ENCODE measurements at places on chromosomes 3 and 15.

DNA sequence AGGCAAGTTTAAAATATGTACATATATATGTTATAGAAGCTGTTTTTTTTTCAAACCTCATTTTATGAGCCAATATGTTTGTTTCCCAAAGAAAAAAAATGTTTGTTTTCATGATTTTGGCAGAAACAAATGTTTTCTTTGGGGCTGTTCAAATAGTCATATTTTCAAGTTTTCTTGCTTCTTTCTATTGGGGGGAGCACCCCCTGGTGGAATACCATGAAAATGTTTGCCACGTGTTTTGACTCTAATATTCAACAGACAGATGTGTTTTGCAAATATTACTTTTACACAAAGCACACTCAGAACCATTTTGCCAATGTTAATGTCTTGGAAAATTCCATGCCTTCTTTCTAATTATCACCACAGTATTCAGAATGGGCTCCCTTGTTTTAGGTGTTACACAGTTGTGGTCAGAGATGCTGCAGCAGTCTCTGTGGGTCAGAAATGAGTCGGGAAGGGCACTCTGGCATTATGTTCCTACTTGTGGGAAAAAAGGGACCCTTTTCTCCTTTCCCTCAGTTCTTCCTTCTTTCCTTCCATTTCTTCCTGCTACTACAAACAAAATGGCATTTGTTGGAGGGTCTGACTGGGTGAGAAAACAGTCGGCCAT lies 817.0 kb downstream of the TUSC7 start:
- DNase-seq, result no peak

DNA sequence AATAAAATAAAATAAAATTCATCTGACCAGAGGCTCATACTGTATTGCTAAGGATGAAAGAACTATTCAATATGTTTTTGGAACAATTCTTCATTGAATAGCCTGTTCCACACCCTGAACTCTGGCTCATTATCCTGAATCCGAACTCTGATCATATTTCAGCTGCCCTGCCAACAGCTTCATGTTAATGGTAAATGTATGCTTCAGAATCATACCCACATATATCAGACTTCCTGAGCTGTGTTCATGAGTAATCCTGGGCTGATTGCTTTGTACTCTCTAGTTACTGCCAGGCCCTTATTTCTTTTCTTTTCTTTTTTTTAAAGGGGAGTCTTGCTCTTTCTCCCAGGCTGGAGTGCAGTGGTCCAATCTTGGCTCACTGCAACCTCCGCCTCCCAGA lies 11.8 kb downstream of the INO80 start:
- DNase-seq, result peak; percentile 25

GRCh38 chr3:56694867-56695683 lies 12.0 kb upstream of the TASOR start:
- DNase-seq, result no peak

DNA sequence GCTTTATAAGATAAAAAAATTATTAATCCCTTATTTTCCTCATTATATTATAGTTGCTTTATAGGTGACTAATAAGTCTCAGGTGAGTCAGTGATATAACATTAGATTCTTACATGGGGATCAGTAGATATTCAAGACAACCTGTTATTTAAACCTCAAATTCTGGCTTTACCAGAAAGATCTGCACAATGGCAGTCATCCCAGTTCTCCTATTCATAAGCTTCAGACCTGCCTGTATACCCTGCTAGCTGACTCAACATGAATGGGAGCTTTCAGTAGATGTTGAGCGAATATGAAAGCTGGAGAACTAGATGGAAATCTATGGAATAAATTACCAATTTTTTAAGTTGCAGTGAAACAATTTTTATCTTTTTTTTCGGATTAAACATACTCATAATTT lies 20.5 kb upstream of the CCDC54 start:
- no peak for DNase-seq

- no peak for DNase-seq
Measured at GRCh38 chr15:67100801-67101581, 35.6 kb downstream of the SMAD3 start.

GRCh38 chr3:197256836-197257444 lies 41.5 kb downstream of the DLG1 start:
- peak; percentile 11 for DNase-seq

GRCh38 chr15:31228011-31228484 lies 98.6 kb upstream of the KLF13 start:
- DNase-seq, result no peak

- peak; percentile 60 for DNase-seq
Measured at GRCh38 chr3:4988983-4989834, 10.0 kb downstream of the BHLHE40 start.

- DNase-seq, result no peak
Measured at GRCh38 chr15:69412274-69412673, 1.9 kb upstream of the KIF23 start.

- DNase-seq, result no peak
Measured at GRCh38 chr15:62933386-62933785, 109.2 kb upstream of the TPM1 start.

GRCh38 chr3:49119036-49119435 lies 1.6 kb downstream of the USP19 start:
- peak; percentile 47 for DNase-seq

DNA sequence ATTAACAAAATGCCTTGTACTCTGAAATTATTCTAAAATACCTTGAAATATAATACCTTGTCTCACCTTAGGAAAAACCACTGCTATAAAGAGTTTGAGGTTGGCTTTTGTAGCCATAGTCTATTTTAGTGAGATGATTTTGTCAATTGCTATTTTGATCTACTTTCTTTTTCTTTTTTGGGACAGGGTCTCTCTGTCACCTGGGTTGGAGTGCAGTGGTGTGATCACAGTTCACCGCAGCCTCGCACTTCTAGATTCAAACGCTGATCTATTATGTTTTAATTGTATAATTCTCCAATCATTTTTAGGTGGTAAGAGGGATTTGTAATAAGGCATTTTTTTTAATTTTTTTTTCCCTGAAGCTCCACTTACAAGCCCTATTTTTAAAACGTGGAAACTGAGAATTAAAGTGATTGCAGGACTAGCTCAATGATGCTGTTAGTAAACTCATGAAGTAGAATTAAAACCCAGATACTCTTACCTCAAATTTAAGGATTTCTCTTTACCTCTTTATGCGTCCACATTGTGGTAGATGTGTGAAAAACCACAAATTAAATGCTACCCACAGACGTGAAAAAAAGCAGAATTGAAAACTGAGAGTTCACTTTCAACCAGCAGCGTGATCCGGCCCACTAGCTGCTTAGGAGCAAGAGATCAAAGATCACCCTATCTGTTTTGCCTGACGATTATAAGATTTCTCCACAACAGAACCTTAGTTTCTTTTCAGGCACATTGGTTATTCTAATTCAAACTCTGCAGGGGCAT lies 384.2 kb downstream of the CGGBP1 start:
- DNase-seq, result no peak

DNA sequence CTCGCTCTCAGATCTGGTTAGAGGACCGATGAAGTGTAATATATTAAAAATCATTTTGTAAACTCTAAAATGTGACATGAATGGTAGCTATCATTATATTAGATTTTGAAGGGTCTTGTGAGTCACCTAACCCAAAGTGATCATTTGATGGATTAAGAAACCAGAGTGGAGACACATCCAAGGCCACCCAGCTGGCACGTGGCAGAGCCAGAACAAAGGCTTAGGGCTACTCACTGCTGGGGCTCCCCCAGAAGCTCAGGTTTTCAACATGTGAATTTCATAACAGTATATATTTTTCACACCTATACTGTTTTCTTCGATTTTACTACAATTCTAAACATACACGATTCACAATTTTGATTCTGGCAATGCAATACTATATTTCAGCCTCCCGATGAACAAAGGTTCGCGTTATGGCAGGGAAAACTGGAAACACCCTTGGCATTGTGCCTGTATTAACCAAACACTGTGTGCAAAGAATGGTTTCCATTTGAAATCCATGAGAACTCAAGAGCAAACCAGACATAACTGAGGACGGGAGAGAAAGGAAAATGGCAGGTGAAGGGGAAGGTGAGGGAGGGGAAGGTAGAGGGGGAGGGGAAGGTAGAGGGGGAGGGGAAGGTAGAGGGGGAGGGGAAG lies 88.9 kb downstream of the ADAMTS17 start:
- DNase-seq, result no peak

- no peak for DNase-seq
Measured at GRCh38 chr3:8546609-8547008, 45.0 kb downstream of the LMCD1 start.

DNA sequence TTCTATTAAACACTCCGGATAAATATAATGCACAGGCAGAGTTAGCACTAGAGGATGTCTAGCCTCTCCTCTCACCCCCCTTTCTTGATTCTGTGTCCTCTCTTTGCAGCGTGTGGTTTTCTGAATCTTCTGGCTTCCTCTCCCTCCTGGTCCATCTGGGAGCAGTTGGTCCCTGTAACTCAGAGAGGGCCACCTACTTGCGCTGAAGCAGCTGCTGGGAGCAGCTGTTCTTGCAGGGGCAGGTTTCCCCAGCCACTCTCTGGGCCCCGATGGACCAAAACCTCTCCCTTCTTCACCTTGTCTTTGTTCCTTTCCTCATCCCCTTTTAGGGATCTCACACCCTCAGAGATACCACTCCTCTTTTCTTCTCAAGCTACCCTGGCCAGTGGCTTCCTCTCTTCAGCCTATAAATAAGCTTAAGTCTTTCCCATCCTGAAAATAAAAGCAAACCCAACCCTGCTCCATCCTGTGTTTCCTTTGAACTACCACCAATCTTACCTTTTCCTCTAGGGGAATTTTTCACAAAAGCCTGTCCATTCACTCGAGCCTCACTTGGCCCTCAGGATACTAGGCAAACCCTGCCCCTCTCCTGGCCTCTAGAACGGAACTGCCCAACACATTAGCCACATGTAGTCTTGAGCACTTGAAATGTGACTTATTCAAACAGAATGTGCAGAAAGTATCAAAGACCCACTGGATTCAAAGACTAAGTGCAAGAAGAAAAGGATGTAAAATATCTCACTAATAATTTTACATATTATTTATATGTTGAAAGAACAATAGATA lies 59.7 kb downstream of the STARD5 start:
- DNase-seq, result no peak

DNA sequence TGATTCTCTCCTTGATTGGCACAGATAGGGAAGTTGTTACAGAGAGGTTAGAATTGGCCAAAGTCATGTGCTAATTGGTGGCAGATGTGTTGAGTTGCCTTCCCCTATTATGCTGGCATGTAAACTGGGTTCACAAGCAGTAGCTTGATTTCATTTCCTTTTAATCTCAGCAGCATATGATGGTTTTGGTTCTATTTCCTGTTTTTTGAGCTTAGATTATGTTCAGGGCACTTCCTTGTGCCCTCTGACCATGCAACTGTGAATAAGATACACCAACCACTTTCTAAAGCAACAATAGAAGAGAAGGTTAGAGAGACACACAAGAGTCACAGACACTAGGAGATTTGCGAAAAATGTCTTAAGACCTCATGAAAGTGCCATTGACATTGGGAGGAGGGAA lies 16.5 kb downstream of the HPS3 start:
- DNase-seq, result no peak

- DNase-seq, result no peak
Measured at GRCh38 chr15:85097725-85098124, 116.1 kb downstream of the PDE8A start.

DNA sequence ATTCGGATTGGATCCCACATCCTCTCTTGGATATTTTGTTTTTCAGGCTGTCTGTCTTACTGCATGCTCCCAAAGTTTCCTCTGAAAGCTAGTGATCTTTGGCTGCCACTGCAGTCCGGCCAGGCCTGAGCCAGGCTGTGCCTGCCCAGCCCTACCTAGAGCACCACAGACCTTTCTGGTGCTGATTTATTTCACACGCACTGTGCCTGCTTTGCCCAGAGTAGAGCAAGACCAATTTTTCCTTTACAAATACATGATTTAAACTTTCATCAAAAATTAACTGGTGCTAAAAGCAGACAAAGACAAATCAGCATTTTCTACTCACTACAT lies 28.0 kb upstream of the NDUFB4 start:
- no peak for DNase-seq

- no peak for DNase-seq
Measured at GRCh38 chr3:158625881-158626280, 18.4 kb upstream of the GFM1 start.

DNA sequence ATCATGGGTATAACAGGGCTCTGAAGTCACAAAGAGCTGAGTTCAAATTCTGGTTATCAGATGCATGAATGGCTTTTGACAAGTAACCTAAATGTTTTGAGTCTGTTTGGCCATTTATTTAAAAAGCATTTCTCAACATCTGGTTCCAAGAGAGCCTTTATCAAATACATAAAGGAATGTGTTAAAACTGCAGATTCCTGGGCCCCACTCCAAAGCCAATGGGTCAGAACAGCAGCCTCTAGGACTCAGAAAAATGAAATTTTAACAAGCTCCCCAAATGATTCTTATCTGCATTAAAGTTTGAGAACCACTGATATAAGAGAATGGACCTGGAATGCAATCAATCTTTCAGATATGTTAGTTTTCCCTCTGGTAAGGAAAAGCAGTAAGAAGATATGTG lies 3.4 kb downstream of the B4GALT4 start:
- no peak for DNase-seq

DNA sequence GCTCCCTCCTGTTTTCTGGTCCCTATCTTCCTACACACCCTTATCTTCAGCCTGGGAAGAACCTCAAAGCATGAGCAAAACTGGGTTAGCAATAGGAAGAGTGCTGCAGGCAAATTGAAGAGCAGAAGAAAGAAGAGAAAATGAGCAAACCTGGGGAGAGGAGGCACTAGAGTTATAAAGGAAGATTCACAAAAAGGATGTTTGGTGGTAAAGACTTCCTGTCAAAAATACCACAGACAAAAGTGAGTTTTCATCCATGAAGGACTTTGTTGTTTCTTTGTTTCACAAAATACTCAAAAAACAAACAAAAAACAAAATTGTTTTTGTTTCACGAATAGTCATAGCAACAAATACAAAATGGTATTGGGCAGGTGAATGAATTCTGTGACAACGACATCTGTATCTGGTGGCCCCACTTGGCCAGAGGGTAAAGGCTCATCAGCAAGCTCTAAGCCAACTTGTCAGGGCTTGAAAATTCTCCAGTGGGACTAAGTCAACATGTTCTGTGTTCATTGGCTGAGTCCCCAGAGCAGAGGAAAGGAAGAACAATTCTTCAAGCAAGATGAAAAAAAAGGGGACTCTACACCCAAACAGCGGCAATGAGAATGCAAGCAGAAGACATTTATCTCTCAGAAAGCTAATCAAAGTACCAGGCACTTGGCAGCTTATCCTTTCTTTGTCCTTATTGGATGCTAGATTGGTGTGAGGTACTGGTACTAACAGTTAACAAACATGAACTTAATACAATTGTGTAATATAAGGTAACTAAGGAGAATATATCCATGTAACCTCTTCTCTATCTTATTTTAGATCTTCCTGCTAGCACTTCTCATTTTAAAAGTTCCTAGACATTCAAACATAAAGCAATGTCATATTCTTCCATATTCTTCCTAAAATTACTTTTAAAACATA lies 9.7 kb downstream of the ATP8B4 start:
- no peak for DNase-seq

GRCh38 chr15:50050986-50051743 lies 67.9 kb downstream of the ATP8B4 start:
- DNase-seq, result no peak

- peak; percentile 90 for DNase-seq
Measured at GRCh38 chr3:13379201-13379830, 40.8 kb downstream of the NUP210 start.
